ENCODE measurements at places on chromosomes 1 and 21. TPM values are rescaled to one million over a fixed set of nuclear protein-coding genes. Genes with fewer than 3 reads are reported as not detected.

The NUAK2 gene
- total RNA-seq = 3.8 TPM

The C1orf115 gene
- 5.6 TPM for total RNA-seq

The WNT3A gene
- 0.53 TPM for total RNA-seq

The SPRR2E gene
- total RNA-seq = not detected

The CFHR1 gene
- 0.81 TPM for total RNA-seq

The LCA5L gene
- 1.8 TPM for total RNA-seq

The CRYBG2 gene
- 24.6 TPM for total RNA-seq

The PRKACB gene
- 16.1 TPM for total RNA-seq

DNA sequence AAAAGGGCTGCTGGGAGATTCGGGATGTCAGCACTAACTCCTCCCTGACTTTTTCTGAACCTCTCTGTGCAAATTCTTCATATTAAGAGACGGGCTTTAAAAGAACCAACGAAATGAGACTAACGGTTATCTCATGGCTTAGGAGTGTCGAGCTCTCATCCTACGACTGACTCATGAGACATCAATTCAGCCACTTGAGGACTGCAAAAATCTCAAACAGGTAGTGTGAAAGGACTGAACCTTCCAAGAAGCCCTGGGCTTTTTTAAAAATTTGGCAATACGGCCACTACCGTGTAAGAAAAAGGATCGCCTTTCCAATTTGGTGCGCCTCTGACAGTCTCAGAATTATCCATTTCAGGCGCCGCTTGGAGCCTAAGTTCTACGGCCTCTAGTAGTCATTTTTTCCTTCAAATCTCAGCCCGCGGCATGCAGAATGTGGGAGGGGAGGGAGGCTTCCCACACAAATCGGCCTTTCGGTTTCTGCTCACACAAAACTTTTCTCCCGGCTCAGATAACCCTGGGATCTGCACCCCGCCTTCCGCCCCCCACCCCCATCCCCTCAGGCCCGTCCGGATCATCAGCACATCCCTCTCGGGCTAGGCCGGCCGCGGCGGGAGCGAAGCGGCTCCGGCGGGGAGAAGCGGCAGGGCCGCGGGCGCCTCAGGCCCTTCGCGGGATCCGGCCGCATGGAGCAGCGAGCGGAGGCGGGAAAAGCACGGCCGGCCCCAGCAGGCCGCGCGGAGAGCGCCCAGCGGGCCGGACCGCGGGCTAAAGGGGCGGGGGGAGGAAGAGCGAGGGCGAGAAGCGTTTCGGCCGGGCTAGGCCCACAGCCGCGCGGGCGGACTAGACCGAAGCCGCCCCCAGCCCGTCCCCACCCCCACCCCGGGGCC, 618 bp downstream of the HNRNPR start:
- peak overlapping the region; percentile 68 for H3K4me3 ChIP-seq
- H3K27me3 ChIP-seq = no peaks in the 10 kb centered on the region
- peaks cover 39% of the 10 kb centered on the region for H3K4me1 ChIP-seq

GRCh38 chr1:195738966-195739650, 869.1 kb downstream of the KCNT2 start:
- H3K4me3 ChIP-seq = no peak overlapping the region
- no peak overlapping the region for H3K27ac ChIP-seq
- DNase-seq = no peak
- no peaks in the 10 kb centered on the region for H3K4me1 ChIP-seq
- no peaks in the 10 kb centered on the region for H3K36me3 ChIP-seq
- no peaks in the 10 kb centered on the region for H3K27me3 ChIP-seq

DNA sequence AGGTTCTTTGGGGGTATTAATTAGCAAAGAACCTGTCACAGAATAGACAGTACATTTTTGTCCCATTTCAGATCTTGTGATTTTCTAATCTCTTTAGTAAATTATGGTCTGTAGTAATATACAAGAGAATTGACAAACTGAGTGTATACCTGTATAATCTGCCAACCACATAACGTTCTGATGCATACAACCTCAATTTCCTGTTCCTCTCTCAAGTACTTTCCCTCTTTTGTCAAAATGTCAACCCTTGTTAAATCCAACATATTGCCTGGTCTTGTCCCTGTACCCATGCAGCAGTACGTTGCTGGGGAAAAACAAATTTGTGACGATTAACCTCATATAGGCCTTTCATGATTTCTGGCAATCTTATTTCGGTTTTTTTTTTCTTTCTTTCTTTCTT, 1.1 kb downstream of the ARV1 start:
- no peaks in the 10 kb centered on the region for H3K36me3 ChIP-seq
- peak overlapping the region; percentile 75 for H3K4me3 ChIP-seq
- no peak overlapping the region for H3K27ac ChIP-seq
- peaks cover 19% of the 10 kb centered on the region for H3K4me1 ChIP-seq
- no peaks in the 10 kb centered on the region for H3K27me3 ChIP-seq

DNA sequence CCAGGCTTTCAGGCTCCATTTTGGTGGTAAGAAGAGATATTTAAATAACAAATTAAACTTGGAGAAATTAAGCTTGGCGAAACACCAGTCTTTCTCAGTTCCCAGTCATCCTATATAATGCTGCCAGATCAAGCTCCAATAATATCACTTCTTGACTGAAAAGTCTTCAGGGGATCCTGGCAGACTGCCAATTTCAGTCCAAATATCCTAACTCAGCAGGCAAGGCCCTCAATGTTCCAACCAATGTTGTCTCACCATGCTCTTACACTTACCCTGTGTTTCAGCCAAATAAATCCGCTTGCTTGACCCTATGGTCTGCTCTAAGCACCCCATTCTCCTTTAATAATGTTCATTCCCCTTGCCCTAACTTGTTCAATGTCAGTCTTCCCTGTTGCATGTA, 39.9 kb upstream of the BCL10 start:
- DNase-seq = no peak
- H3K4me3 ChIP-seq = no peak overlapping the region
- H3K36me3 ChIP-seq = peaks cover 10% of the 10 kb centered on the region
- H3K27ac ChIP-seq = no peak overlapping the region
- no peaks in the 10 kb centered on the region for H3K27me3 ChIP-seq

GRCh38 chr1:66533804-66534740, at the start of gene SGIP1:
Gene SGIP1 (plus strand): TSS chr1:66534153. CDS start chr1:66534359, 206 bp downstream.
- H3K27ac ChIP-seq = no peak within 1 kb of the TSS
- no peaks in the 10 kb centered on the region for H3K36me3 ChIP-seq
- DNase-seq = no peak

GRCh38 chr1:156801409-156802121, 15.1 kb downstream of the SH2D2A start:
- H3K27me3 ChIP-seq = no peaks in the 10 kb centered on the region
- no peaks in the 10 kb centered on the region for H3K4me1 ChIP-seq
- no peak overlapping the region for H3K4me3 ChIP-seq
- H3K36me3 ChIP-seq = peaks cover 11% of the 10 kb centered on the region

- no peak overlapping the region for H3K27ac ChIP-seq
- H3K4me1 ChIP-seq = no peaks in the 10 kb centered on the region
- H3K27me3 ChIP-seq = peaks cover 88% of the 10 kb centered on the region
These were observed 167.7 kb downstream of the ZSCAN20 start for GRCh38 chr1:33640114-33640660.

DNA sequence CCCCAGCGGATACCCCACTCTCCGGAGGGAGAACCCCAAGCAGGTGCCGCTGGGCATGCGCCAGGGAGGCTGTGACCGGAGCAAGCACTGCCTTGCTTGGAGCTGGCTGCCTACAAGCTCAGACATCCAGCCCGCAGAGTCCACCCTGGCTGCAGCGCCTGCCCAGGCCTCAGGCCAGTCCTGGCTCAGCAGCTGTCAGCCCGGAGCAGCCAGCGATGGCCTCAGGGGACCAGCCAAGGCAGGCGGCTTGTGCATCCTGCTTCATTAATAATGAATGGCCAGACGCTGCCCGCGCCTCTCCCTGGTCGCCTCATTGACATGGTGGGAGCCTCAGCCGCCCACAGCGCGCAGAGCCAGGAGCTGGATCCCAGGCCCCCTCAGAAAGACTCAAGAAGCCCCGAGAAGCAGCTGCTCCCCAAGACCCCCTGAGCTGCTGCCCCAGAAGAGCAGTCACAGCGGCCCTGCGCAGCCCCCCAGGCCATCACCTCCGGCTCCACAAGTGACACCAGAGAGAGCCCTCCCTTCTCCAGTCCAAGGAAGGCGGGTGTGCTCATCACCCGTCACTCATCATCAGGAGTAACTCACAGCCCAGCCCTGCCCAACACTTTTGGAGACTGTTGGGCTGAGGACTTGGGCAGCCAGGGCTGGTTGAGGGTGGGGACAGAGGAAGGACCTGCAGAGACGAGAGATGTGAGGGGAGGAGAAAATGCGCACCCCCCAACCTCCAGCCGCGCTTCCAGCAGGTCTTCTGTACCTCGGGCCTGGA, 19.6 kb downstream of the KCNAB2 start:
- no peaks in the 10 kb centered on the region for H3K27me3 ChIP-seq
- no peak for DNase-seq
- no peak overlapping the region for H3K27ac ChIP-seq

- DNase-seq = no peak
- H3K4me1 ChIP-seq = peaks cover 92% of the 10 kb centered on the region
- no peaks in the 10 kb centered on the region for H3K27me3 ChIP-seq
- peak overlapping the region; percentile 67 for H3K27ac ChIP-seq
These were observed 1.0 kb downstream of the S100A4 start for GRCh38 chr1:153544453-153545066.

DNA sequence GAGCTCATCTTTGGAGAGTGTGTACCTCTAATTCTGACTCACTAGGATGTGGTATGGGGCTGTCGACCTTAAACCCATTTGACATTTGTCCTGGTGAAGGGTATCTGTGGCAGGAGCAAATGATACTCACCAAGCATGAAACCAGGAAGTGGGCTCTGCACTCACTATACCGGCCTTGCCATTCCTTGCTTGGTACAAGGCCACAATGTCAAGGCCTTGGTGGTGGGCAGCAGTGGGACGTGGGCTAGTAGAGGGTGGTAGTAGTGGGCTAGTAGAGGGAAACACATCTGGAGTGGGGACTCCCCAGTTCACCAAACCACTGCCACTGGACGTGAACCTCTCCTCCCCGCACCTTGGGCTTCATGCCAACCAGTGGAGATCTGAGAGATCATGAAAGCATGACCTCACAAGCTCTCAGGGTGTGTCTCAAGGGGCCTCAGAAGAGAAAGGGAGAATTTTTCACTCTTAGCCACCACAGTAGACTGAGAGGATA, 11.5 kb downstream of the TNFSF4 start:
- H3K27ac ChIP-seq = no peak overlapping the region
- H3K4me1 ChIP-seq = peaks cover 5% of the 10 kb centered on the region
- H3K27me3 ChIP-seq = no peaks in the 10 kb centered on the region
- H3K4me3 ChIP-seq = no peak overlapping the region
- H3K36me3 ChIP-seq = no peaks in the 10 kb centered on the region
- DNase-seq = no peak

- H3K27ac ChIP-seq = no peak overlapping the region
- no peaks in the 10 kb centered on the region for H3K4me1 ChIP-seq
- no peak overlapping the region for H3K4me3 ChIP-seq
- DNase-seq = no peak
- no peaks in the 10 kb centered on the region for H3K27me3 ChIP-seq
- H3K36me3 ChIP-seq = no peaks in the 10 kb centered on the region
These were observed 12.8 kb upstream of the PLA2G2E start for GRCh38 chr1:19936061-19936750.

DNA sequence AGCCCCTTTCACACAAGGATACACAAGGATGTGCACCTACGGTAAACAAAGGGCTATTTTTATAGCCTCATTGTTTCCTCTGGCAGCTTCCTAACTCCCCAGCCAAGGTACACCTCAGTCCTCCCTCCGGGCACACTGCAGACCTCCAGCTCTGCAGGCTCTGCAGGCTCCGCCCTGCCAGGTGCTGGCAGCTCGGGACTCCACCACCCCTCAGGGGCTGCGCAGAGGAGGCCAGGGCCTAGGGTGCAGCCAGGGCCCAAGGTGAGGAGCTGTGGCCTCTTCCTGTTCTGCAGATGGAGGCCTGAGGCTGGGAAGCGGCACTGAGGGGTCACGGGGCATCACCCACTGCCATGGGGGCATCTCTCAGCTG, 19.8 kb upstream of the CLSTN1 start:
- no peak overlapping the region for H3K27ac ChIP-seq
- no peaks in the 10 kb centered on the region for H3K36me3 ChIP-seq
- no peak overlapping the region for H3K4me3 ChIP-seq
- no peaks in the 10 kb centered on the region for H3K27me3 ChIP-seq

- no peak for DNase-seq
- no peak overlapping the region for H3K27ac ChIP-seq
- no peaks in the 10 kb centered on the region for H3K36me3 ChIP-seq
- no peaks in the 10 kb centered on the region for H3K4me1 ChIP-seq
- no peak overlapping the region for H3K4me3 ChIP-seq
These were observed 1.5 kb downstream of the AJAP1 start for GRCh38 chr1:4655674-4656532.

- H3K36me3 ChIP-seq = no peaks in the 10 kb centered on the region
- H3K4me3 ChIP-seq = no peak overlapping the region
- no peaks in the 10 kb centered on the region for H3K27me3 ChIP-seq
- H3K27ac ChIP-seq = no peak overlapping the region
- H3K4me1 ChIP-seq = no peaks in the 10 kb centered on the region
These were observed 272.9 kb downstream of the KAZN start for GRCh38 chr1:14871218-14871970.

DNA sequence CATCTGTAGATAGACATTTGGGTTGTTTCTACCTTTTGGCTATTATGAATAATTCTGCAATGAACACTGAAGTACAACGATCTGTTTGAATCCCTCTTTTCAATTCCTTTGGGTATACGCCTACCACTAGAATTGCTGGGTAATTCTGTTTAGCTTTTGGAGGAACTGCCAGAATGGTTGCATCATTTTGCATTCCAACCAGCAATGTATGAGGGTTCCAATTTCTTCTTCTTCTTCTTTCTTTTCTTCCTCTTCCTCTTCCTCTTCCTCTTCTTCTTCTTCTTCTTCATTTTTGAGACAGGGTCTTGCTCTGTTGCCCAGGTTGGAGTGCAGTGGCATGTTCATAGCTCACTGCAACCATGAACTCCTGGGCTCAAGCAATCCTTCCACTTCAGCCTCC, 13.8 kb upstream of the THEM5 start:
- peaks cover 8% of the 10 kb centered on the region for H3K4me1 ChIP-seq
- no peaks in the 10 kb centered on the region for H3K27me3 ChIP-seq
- no peak for DNase-seq

- H3K27me3 ChIP-seq = no peaks in the 10 kb centered on the region
- peak overlapping the region; percentile 100 for H3K27ac ChIP-seq
- peak; percentile 82 for DNase-seq
- H3K4me3 ChIP-seq = peak overlapping the region; percentile 91
- H3K36me3 ChIP-seq = peaks cover 17% of the 10 kb centered on the region
- H3K4me1 ChIP-seq = peaks cover 38% of the 10 kb centered on the region
These were observed 1.4 kb upstream of the IRF2BP2 start for GRCh38 chr1:234611225-234611846.

GRCh38 chr1:45206808-45207623, 611 bp upstream of the ZSWIM5 start:
- peak overlapping the region; percentile 95 for H3K4me3 ChIP-seq
- no peak for DNase-seq

GRCh38 chr1:94952539-94952938, 25.6 kb upstream of the CNN3 start:
- peaks cover 29% of the 10 kb centered on the region for H3K4me1 ChIP-seq
- no peaks in the 10 kb centered on the region for H3K27me3 ChIP-seq
- H3K36me3 ChIP-seq = no peaks in the 10 kb centered on the region
- H3K27ac ChIP-seq = no peak overlapping the region

DNA sequence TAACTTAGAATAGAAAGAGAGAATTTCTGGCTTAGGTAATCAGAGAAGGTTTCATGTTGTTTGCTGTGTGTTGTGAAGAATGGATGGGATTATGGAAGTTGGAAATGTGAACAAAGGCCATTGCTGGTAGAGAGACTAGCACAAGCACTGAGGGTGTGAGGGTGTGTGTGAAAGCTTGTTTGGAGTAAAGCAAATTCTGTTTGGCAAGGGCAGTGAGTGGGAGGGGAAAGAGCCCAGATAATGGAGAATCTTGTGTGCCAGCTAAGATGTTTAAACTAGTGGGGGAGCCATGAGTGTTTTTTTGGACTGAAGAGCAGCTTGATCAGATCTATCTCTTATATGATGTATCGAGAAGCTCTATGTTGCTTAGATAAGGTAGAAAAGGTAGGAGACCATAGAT, 107.1 kb downstream of the DISP1 start:
- H3K27me3 ChIP-seq = no peaks in the 10 kb centered on the region
- H3K36me3 ChIP-seq = no peaks in the 10 kb centered on the region
- no peak for DNase-seq
- no peak overlapping the region for H3K4me3 ChIP-seq

Data from PC-9 (cell line).